ENCODE measurements at places on chromosomes 16 and 17.
A peak's percentile ranks its signal among the peaks of the same experiment; 100 is the strongest.

GRCh38 chr17:49267912-49268311 lies 37.3 kb upstream of the PHOSPHO1 start:
- no peak for DNase-seq

DNA sequence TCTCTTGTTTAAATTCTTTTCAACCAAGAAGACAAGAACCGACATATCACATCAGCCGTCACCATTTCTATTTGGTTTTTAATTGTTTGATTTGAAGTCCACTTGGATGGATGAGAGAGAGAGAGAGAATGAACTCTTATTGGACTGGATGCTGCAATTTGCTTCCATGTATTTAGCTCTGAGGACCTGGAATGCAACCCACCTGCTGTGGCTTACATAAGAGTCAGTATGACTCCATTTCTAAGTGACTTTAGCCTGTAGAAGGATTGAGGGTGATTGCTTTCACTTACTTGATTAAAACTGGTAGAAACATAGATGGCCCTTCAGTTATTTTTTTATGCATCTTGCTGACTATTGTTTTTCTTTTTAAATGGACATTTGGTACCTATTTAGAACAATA lies 296.1 kb downstream of the CNTNAP4 start:
- DNase-seq = no peak

DNA sequence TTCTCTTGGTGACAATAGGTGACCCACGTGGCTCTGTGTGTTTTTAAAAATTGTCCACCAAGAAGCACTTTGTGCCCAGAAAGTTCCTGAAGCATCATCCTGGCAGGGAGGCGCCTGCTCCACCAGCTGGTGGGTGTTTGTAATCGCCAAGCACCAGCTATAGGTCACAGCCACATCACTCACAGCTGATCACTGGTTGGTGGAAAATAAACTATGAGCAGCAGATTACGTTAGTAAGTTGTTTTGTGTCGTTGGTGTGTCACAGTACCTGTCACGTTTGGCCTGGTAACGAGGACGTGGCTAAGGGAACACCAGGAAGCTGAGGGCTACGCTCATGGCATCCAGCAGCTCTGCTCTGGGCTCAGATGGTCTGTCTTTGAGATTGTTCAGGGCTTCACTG lies 10.1 kb downstream of the MRM3 start:
- DNase-seq = no peak

DNA sequence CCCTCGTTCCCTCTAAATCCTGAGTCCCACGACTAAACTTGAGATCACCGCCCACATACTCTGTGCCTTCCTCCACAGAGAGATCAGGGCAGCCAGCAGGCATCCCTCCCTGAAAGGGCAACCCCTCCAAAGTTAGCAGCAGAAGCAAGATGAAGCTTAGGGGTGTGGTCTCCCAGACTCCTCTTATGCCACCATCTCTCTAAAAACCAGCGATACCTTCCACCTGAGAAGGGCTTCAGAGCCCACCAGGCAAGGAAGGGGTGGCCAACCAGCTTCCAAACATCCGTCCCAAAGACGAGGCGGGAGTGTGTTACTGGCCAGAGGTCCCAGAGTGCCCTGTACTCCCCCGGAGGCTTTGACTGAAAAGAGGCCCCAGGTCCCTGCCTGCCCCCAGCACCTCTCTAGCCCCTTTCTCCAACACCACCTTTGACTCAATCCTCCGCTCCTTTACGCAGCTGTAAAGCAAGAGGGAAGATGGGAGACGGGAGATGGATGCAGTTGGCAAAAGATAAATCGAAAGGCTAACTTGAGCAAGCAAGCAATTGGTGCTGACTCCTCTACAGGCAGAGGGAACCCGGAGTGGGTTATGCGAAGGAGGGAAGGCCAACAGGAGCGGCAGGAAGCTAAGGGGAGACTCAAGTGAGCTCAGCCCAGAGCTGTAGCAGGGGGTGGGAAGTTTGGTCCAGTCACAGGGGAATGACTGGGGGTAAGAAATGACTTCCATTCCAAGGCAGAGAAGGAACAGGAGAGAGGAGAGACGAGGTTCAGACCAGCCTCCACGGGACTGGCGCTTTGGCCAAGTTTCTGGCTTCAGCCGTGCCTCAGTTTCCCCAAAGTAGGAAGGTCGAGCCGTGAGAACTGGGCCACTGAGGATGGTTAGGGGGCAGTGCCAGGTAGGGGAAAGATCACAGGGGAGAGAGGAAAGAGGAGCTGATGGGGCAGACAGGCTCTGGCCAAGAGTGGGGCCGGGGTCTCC lies 1.0 kb downstream of the ST3GAL2 start:
- DNase-seq = no peak

DNA sequence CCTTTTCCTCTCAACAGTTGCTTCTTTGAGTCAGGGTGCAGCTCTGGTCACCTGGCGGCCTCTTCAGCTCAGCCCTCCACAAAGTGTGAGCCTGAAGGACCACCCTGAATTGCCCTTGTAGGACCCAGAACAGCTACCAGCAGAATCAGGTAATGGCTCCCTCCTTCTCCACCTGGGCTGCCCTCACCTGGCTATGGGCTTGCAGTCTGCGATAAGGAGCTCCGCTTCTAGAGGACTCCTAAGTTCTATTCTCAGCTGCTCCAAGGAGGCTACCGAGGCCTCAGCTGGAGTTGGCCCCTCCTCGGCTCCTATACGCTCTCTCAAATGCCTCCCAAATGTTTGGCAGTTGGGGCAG lies 13.4 kb downstream of the SMIM5 start:
- DNase-seq = no peak

DNA sequence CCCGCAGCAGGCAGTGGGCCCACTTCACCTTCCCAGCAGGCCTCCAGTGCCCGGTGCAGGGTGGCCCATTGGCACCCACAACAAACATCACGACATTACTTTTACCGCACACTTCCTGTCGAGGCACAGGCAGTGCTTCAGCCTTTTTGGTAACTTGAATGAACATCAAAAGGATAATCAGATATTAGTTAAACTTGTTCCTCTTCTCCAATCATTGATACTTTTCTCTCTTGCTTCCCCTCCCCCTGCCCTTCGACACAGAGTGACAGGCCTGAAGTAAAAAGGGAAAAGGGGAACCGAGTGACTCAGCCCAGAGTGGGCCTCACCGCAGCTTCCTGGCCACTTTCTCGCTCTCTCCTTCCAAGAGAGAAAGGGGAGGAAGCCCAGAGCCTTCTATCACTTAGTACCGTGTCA lies 507.0 kb downstream of the MAF start:
- peak; percentile 15 for DNase-seq

DNA sequence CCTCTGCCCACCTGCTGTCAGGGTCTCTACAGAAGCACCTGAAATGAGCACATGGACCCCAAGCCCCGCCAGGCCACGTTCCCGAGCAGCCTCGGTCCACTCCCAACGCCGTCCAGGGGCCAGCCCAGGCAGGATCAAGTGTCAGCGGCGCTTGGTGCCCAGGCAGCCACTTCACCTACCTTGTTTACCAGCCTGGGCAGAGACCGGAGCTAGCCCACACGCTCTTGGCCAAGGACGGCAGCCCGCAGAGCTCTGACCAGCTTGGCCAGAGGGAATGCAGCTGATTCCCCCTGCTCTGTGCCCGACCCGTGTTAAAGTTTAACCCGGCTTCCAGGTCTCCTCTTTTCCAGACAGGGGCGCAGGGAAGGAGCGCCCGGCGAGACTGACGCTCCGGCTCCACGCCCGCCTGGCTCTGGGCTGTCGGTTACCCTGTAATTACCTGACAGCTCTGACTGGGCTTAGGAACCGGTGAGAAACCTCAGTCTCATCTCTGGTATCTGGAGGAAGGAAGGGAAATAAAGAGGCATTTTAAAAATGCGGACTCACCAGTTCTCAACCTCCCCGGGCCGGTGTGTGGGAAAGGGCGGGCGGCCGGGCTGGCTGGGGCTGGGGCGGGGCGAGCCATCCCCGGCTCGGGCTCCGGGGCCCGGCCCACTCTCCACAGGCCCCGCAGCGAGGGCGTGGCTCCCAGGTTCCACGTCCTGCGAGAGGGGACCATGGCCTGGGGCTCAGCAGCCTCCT lies 4.6 kb downstream of the KIFC3 start:
- DNase-seq = no peak

DNA sequence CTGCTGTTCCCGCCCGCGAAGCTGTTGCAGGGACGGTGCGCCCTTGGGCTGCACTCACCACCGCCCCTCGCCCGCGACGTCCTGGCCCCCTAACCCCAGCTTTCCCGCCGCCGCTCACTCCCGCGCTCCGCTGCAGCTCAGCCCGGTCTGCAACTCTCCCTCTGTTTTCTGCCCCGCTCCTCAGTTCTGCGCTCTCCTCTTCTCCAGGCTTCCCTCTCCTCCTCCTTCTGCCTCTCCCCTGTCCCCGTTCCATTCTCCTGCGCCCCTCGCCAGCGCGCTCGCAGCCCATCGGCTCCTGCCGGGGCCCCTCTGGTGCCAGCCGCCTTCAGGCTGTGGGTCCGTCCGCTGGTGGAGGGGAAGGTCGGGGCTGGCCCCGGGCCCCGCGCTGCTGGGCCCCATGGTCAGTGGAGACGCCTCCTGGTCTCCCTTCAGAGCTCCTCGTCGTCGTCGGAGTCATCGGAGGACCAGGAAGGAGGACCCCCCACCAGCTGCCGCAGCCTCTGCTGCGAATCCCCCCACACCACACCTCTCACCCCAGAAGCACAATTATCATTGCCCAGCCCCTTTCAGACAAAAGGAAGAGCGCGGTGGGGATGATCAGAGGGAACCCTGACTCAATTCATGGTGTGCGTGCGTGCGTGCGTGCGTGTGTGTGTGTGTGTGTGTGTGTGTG lies 223.2 kb upstream of the FOXF1 start:
- no peak for DNase-seq

DNA sequence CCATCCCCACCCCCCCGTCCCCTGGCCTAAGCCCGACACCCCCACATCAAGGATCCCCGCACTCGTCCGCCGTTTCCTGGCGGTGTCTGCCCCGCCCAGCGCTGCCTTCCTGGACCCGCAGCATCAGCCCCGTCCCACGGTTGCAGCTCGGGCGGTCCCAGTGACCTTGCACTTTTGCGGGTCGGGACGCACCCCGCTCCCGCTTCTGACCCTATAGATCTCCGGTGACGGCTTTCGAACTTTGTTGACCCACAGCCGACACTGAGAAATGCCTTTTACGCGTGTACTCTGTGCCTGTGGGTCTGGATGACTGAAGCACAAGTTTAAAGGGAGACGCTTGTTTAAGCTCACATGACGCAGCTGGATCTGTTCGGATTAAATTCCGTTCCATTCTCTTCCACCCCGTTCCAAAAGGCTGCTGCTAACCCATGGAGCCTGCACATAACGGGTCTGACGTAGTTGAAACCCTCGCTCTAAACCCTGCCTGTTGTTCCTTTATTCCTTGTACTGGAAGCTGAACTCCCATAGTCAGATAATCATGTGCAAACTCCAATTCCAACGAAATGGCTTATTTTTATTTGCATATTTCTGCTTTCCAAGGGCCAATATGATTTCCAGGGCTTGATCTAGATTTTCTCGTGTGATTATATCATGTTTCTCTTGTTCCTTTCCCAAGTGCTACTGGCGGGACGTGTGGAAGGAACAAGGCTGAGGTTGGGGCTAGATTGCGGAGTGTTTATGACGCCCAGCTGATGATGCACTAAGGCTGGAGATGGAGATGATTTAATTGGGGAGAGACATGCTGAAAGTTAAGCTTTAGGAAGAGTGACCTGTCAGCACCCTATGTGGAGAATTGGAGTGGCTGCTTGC lies 834 bp downstream of the FLYWCH1 start:
- no peak for DNase-seq

- no peak for DNase-seq
Measured at GRCh38 chr16:3276679-3277078, 6.6 kb upstream of the ZNF263 start.

DNA sequence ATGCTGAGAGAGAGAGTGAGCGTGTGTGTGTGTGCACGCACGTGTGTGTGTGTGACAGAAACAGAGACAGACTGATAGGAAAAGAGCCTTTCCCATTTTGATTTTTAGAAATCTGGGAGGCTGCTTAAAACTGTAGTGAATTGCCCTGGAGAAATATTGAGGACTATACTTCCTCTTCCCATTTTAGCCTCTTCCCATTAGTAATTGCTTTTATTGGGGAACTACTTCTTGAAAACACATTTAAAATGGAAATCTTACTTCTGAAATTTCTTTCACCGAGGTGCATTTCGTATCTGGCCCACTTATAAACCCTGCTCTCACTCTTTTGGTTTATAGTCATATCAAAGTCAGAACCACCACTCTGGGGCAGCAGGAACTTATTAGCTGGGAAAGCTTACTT lies 47.1 kb downstream of the NUP93 start:
- DNase-seq = no peak

GRCh38 chr17:17737961-17738894 lies 57.0 kb downstream of the RAI1 start:
- DNase-seq = no peak

- DNase-seq = no peak
Measured at GRCh38 chr16:72241008-72241407, 69.1 kb upstream of the PMFBP1 start.

GRCh38 chr17:80358131-80358530 lies 56.8 kb upstream of the ENDOV start:
- DNase-seq = no peak

- no peak for DNase-seq
Measured at GRCh38 chr17:34374457-34374856, 11.4 kb upstream of the CCL1 start.

- no peak for DNase-seq
Measured at GRCh38 chr17:21218101-21218500, 4.1 kb upstream of the TMEM11 start.

DNA sequence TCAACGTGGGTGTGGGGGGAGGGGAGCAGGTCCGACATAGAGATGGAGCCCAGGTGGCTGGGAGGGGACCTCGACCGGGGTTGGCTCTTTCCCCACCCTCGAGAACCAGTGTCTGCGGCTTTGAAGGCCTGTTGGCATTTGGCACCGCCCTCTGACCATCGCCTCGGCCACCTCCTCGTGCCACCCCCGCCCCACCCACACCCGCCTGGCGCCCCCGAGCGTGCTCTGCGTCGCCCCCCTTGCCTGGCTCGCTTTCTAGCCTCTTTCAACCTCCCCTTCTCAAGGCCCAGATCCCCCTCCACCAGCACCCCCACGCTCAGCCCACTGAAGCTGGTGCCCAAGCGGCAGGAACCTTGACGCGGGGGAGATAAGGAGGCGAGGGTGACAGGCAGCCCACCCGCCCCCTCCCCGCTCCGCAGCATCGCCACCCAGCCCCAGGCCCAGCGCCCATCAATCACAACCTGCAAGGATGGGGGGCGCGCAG lies 619 bp downstream of the CACNB1 start:
- DNase-seq = no peak

DNA sequence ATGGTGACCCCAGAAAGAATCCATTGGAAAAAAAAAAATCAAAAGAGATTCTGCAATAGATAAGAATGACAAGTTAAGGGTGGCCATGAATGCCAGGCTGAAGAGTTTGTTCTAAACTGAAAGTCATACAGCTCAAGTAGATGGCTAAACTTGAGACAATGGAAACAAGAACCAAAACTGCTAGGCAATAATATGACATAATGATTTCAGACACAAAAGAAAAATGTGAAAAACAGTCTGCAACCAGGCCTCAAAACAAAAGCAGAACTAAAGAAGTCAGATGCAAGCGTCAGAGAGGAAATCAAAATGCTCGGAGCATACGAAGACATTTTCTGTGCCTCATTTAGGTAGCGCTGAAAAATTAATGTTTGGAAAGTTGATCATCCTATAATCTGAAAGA lies 54.4 kb upstream of the YPEL2 start:
- peak; percentile 39 for DNase-seq

GRCh38 chr17:74573169-74573568 lies 5.9 kb upstream of the CD300H start:
- DNase-seq = no peak

- no peak for DNase-seq
Measured at GRCh38 chr16:76661691-76662235, 384.6 kb downstream of the CNTNAP4 start.

All from GM12891 (cell line).